ENCODE measurements at places on chromosomes 6 and 20. TPM values are rescaled to one million over a fixed set of nuclear protein-coding genes. Genes with fewer than 3 reads are reported as not detected.

Gene RRAGD
- 58.3 TPM for total RNA-seq

Gene RIMS1
- total RNA-seq, result 63.9 TPM

Gene RHAG
- total RNA-seq, result 2.4 TPM

Gene BPIFB1
- not detected for total RNA-seq

Gene CENPW
- 3.7 TPM for total RNA-seq

Gene ZFP57
- not detected for total RNA-seq

Gene GRIK2
- total RNA-seq, result 25.3 TPM

Gene SOX4
- total RNA-seq, result 41.8 TPM

Gene TRIM15
- not detected for total RNA-seq

Gene MTCH1
- total RNA-seq, result 195 TPM

Gene SNAP25
- total RNA-seq, result 370 TPM

Gene BPIFB2
- 0.11 TPM for total RNA-seq

Gene REM1
- 4.0 TPM for total RNA-seq

Gene RAET1E
- total RNA-seq, result not detected

Gene FKBP1C
- total RNA-seq, result 0.20 TPM

Gene SLC32A1
- 18.5 TPM for total RNA-seq

Gene LATS1
- 35.9 TPM for total RNA-seq

Gene ANKRD66
- 3.5 TPM for total RNA-seq

Gene ZNF334
- total RNA-seq, result 23.7 TPM

Gene MYB
- total RNA-seq, result 3.9 TPM

Gene TRIM40
- total RNA-seq, result 0.17 TPM

Gene EDN3
- total RNA-seq, result 31.1 TPM

Gene OPRL1
- total RNA-seq, result 5.2 TPM

Gene SLC13A3
- 39.6 TPM for total RNA-seq

Gene NOL4L
- 23.2 TPM for total RNA-seq

Data from spinal cord (tissue), 10 donors.